H54 (cell line): ENCODE measurements at places on chromosomes 11 and 22.

DNA sequence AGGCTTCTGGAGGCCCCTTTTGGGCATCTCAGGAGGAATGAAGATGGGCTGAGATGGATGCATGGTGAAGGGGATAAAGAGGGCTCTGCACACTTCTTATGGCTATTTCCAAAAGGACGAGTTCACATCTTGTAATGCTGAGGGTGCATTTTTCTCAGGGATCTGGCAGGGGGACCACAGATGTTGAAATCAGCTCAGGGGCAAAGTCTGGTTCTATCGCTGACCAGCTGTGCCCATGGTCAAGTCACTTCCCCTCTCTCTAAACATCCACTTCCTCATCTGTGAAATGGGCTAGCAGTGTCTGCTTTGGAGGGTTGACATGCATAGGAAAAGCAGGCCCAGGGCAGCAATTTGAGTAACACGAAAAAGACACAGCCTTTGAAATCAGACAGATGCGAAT, 26.5 kb downstream of the LHFPL7 start:
- DNase-seq, result no peak

DNA sequence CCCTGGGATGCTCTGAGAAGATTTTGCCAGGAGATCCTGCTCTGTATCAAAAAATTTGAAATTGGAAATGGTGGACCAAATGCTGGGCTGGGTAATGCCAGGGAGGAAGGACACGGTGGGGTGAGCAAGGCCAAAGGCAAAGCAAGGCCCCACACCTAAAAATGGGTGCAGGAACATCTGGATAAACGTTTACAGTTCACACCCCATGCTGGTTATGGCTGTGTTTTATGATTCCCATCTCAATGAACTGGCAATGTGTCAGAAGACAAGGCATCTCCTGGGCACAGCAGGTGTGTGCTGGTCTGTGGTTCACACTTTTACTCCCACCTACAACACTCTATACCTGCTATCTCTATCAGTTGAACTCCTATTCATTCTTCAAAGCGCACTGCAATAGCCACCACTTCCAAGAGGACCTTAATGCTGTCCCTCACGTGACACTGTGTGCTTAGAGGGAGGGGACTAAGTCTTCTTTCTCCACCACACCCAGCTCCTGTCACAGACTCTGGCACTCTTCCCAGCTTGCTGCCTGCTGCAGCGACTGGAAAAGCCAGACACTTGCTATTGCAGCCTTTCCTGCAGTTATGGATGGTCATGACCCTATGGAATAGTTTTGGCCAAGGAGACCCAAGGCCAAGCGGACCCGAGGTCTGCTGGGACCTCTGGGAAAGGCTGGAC, 277.5 kb downstream of the CTTN start:
- no peak for DNase-seq

DNA sequence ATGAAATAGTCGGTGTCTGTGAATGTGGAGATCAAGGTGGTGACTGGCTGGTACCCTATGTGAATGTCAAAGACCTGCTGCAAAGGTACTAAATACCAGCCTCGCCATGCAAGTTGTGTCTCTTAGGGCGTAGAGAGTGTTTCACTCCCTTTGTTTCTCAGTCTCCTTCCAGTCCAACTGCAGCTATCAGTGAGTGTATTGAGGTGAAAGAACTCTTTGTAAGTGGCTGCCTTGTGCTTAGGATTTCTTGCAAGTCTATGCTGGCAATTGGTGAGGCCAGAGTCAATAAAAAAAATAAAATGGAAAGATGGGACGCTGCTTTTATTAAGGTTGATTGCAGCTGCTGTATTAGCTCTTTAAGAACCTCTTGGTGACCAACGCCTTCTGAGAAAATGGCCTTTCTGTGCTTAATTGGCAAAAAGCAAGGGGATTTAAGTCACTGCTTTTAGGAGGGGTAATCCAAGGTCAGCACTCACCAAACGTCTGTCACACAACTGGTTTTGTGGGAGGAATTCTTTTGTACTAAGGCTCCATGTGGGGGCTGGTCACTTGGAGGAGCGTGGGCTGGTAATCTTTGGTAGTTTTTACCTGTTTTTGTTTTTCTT, 95.1 kb downstream of the PARVA start:
- DNase-seq, result no peak

- no peak for DNase-seq
These were observed 11.2 kb upstream of the CHST1 start for GRCh38 chr11:45676522-45677095.

GRCh38 chr22:42883970-42884369, 26.9 kb upstream of the ARFGAP3 start:
- DNase-seq, result no peak

GRCh38 chr11:122746050-122746478, 90.5 kb downstream of the UBASH3B start:
- no peak for DNase-seq

- no peak for DNase-seq
These were observed 46.5 kb downstream of the PISD start for GRCh38 chr22:31615491-31615860.

- no peak for DNase-seq
These were observed 53.0 kb downstream of the DNAJC24 start for GRCh38 chr11:31422703-31423102.
